ENCODE measurements at places on chromosomes 13 and 19. TPM values are rescaled to one million over a fixed set of nuclear protein-coding genes. Genes with fewer than 3 reads are reported as not detected.

OR7A5 gene
- total RNA-seq = not detected

GRCh38 chr13:95678967-95679366 lies 2.0 kb downstream of the DNAJC3 start:
- ATAC-seq = no peak

GRCh38 chr13:77374786-77375185 lies 47.9 kb upstream of the MYCBP2 start:
- peak; percentile 89 for ATAC-seq

GRCh38 chr19:39525205-39525604 lies 7.4 kb downstream of the EID2B start:
- ATAC-seq = no peak

PRTN3 gene
- total RNA-seq = not detected

DNA sequence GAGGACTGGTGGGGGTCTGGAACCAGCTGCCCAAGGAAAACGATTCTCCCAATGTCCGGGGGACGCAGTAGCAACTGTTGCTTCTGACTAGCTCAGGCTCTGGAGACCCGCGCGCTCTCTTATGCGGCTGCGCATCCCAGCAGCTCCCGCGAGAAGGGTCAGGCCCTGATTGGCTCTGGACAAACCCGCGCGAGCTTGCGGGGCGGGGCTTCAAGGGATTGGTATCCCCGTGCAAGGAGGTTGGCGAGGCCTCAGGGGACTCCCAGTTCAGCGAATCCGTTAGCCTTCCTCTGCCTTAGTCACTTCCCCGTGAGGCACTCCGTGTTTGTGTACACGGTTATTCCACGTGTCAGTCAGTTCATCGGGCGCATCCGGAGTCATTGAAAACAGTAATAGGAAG lies 20.2 kb downstream of the SIGLECL1 start:
- ATAC-seq = no peak

RNF225 gene
- total RNA-seq = 0.64 TPM

- ATAC-seq = peak; percentile 8
These were observed 442 bp upstream of the RFC3 start for GRCh38 chr13:33817513-33817900.

GRCh38 chr13:33176526-33176925 lies 109.0 kb downstream of the STARD13 start:
- ATAC-seq = no peak

- ATAC-seq = no peak
These were observed 300.7 kb downstream of the ZNF536 start for GRCh38 chr19:30672926-30673325.

GRCh38 chr13:36841391-36841790 lies 22.4 kb downstream of the RFXAP start:
- ATAC-seq = no peak

GRCh38 chr13:26601669-26602068 lies 44.2 kb downstream of the WASF3 start:
- peak; percentile 60 for ATAC-seq

DNA sequence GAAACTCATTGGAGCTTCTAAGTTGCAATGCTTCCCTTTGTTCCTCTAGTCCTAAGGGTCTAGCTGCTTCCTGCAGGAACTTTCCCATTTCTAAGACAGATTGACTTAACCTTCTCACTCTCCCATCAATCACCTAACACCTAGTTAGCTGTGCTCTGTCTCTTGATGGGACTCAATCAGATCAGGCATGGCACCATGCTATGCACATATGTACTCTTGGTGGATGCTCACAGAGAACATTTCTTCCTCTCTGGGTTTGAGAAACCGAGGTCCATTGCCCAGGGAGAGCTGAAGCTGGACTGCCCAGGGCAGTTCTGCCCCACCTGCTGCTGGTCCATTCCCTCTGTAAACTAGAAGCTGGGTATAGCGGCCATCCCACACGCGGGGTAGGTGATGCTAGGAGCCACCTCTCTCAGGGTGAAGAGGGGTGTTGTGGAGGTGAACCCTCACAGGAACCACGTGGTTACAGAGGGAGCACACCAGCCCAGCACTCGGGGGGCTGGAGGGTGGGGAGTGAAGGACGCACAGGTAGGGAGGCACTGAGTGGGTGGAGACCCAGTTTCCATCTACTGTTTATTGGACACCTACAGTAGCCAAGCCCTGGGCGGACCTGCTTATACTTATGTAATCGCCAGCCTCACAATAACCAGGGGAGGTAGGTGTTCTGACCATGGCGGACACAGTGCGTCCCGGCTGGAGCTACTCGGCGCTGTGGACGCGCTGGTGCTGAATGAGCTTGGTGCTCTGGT lies 3.1 kb upstream of the UBE2M start:
- no peak for ATAC-seq

ELANE gene
- total RNA-seq = not detected

MIR17HG gene
- total RNA-seq = 19.1 TPM

DNA sequence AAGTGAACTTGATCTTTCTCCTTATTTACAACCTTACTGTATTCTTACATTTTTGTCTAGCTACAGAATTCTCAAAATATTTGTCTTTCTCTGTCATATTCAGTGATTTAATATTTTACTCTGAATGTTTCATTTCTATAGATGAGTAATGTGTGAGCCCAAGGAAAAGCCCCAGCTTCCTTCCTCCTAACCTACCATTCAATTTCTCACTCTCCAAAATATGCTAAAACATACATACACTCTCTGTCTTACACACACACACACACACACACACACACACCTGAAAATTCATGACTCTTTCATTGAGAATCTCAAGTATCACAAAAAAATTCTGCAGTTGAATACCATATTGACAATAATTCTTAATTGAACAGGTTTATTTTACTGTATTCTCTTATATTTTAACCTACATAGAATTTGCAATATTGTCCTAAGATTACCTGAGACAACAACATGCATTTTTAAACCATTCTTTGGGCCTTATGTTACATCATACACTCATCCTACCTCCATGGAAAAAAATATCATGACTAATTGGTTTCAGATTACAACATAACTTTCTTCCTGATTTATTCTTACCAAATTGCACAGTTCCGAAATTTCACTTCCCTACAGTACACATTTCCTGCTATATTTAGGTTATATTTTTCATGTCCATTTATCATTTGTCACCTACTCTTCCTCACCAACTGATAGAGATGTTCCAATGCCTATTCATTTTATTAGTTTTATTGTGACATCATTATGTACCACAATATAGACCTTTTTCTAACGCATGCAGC lies 1965.6 kb upstream of the PCDH20 start:
- ATAC-seq = no peak

RUBCNL gene
- total RNA-seq = 0.56 TPM

- ATAC-seq = no peak
These were observed 99.9 kb downstream of the DOCK9 start for GRCh38 chr13:98877936-98878335.

UBE2L5 gene
- not detected for total RNA-seq
